ENCODE measurements at places on chromosomes 7 and 10.

- no peak for DNase-seq
Observed at GRCh38 chr10:111109501-111110242, 32.8 kb downstream of the ADRA2A start.

- no peak for DNase-seq
Observed at GRCh38 chr10:23818484-23818883, 379.6 kb downstream of the OTUD1 start.

GRCh38 chr7:10860516-10860915 is 113.2 kb upstream of the PHF14 start:
- no peak for DNase-seq

DNA sequence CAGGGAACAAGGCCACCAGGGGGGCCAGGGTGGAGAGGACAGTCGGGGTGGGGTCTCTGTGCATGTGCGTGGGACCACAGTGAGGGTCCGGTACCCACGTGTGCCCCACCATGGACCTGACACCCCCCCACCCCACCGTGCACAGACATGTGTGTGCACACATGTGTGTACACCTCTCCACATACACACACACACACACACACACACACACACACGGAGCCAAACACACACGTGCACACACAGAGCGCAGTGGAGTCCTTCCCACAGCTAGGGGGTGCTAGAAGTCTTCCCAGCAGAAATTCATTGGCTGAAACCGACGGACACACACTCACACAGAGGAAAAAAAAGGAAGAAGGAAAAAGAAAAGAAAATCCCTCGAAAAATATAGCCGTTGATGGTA is 42.8 kb upstream of the GNA12 start:
- no peak for DNase-seq

GRCh38 chr7:131110297-131111080 is 217.2 kb upstream of the MKLN1 start:
- no peak for DNase-seq

DNA sequence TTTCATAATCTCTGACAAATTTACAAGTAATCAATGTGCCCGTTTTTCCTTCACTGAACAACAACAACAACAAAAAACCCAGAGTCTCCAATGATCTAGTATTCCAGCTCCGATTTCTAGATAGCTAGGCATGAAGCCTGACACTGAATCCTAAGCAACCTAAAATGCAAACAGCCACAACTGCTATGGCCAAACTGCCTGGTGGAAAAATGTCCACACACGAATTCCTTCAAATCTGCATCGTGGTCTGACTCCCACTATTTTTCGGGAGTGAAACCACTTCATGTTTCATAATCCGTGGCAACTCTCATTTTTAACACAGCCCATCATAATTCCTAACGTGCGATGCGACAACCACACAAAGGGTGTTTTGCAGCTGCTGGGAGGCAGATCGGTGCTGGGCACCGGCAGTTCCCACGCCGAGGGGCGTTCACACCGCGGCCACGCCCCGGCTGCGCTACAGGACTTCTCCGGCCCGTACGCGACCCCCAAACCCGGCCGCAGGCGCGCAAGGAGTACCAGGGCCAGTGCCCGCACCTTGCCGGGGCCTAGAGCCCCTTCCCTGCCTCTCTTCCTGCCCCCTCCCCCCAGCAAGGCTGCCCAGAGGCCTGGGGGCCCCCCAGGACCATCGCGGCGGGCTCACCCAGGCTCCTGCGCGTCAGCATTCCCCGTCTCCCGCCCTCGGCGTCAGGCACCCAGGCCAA is 814 bp downstream of the RUFY2 start:
- DNase-seq, result peak; percentile 5

- DNase-seq, result peak; percentile 39
Observed at GRCh38 chr7:1225441-1226185, 7.1 kb upstream of the UNCX start.
